ENCODE measurements at places on chromosomes 4 and X. TPM values are rescaled to one million over a fixed set of nuclear protein-coding genes. Genes with fewer than 3 reads are reported as not detected.

Gene NIPAL1
- 0.48 TPM for total RNA-seq

DNA sequence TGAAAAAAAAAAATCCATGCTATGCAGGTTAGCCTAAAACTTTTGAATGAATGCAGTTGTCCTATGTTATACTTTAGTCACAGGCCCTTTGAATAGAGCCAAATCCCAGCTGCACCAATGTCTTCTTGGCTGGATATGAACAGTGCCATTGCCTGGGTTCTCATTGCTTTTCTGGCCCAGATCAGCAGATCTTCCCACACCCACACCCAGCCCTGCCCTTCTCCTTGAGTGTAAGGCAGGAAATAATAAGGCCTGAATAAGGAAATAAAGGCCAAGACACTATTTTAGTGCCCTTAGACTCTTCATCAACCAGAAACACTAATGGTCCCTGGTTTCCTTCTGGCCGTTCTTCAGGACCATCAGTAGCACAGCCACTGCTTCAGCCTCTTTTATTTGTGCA is 66.6 kb downstream of the USP38 start:
- no peak overlapping the region for H3K4me3 ChIP-seq
- H3K27me3 ChIP-seq, result no peaks in the 10 kb centered on the region
- no peak for DNase-seq
- no peaks in the 10 kb centered on the region for H3K36me3 ChIP-seq

Gene NALF2
- not detected for total RNA-seq

DNA sequence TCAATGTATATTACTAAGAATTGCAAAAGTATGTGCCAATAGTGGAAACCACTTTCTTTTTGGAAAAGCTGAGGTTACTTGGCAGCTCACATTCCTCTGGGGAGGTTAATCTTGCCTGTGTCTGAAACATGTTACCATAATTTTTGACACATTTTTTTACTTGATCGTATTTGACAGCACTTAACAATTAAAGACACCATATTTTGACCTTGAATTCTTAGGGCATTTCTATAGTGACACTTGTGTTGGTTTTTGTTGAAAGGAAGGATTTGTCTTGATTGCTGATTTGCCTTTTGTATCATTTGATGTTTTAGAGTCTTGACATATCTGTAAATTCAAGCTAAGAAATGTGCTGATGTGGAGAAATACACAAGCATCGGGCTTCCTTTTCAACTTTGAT is 2135.5 kb downstream of the PCDH7 start:
- no peak overlapping the region for H3K27ac ChIP-seq
- H3K4me1 ChIP-seq, result peaks cover 6% of the 10 kb centered on the region
- no peak overlapping the region for H3K4me3 ChIP-seq

- peak overlapping the region; percentile 23 for H3K4me3 ChIP-seq
- peaks cover 60% of the 10 kb centered on the region for H3K4me1 ChIP-seq
- peaks cover 11% of the 10 kb centered on the region for H3K36me3 ChIP-seq
- DNase-seq, result no peak
- peak overlapping the region; percentile 94 for H3K27ac ChIP-seq
Observed at GRCh38 chr4:76198411-76199237, 15.0 kb downstream of the SCARB2 start.

- no peak overlapping the region for H3K27ac ChIP-seq
- no peak overlapping the region for H3K4me3 ChIP-seq
- no peaks in the 10 kb centered on the region for H3K27me3 ChIP-seq
- peaks cover 3% of the 10 kb centered on the region for H3K36me3 ChIP-seq
- no peak for DNase-seq
Observed at GRCh38 chrX:103212749-103213457, 2.0 kb upstream of the BEX4 start.

Gene EXOC1L
- not detected for total RNA-seq

DNA sequence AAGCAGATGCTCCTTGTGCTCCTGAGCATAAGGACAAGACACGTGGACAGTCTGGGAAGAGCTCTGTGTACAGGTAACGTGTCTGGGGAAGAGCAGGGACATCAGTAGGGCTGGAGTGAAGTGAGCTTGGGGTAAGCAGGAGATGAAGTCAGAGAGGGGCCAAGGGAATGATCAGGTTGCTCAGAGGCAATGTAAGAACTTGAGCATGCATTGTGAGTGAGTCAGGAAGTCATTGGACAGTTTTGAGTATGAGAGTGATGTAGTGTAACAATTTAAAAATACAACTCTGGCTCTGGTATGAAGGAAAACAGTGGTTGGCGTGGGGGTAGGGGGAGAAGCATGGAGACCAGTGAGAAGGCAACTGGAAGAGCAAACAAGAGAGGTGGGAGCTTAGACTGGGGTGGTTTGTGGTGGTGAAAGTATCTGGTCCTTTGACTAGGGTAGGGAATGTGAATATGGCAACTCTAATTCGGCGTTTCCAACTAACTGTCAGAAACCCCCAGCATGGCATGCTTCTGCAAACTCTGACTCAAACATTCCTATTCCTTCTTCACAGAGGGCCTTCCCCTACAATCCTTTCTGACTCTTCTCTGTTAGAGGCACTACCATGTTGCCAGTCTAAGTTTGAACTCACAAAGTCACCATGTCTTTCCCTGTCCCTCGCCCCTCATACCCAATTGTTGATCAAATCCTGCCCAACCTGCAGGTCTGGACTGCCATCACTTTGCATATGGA is 57.2 kb downstream of the STBD1 start:
- peaks cover 10% of the 10 kb centered on the region for H3K4me1 ChIP-seq
- DNase-seq, result no peak
- no peak overlapping the region for H3K4me3 ChIP-seq

- no peak overlapping the region for H3K27ac ChIP-seq
- peaks cover 1% of the 10 kb centered on the region for H3K36me3 ChIP-seq
- H3K4me1 ChIP-seq, result peaks cover 8% of the 10 kb centered on the region
- no peak for DNase-seq
- no peak overlapping the region for H3K4me3 ChIP-seq
Observed at GRCh38 chr4:73272816-73273215, 14.2 kb upstream of the ANKRD17 start.

Gene FAM47A
- not detected for total RNA-seq

Gene UGT2B10
- not detected for total RNA-seq

DNA sequence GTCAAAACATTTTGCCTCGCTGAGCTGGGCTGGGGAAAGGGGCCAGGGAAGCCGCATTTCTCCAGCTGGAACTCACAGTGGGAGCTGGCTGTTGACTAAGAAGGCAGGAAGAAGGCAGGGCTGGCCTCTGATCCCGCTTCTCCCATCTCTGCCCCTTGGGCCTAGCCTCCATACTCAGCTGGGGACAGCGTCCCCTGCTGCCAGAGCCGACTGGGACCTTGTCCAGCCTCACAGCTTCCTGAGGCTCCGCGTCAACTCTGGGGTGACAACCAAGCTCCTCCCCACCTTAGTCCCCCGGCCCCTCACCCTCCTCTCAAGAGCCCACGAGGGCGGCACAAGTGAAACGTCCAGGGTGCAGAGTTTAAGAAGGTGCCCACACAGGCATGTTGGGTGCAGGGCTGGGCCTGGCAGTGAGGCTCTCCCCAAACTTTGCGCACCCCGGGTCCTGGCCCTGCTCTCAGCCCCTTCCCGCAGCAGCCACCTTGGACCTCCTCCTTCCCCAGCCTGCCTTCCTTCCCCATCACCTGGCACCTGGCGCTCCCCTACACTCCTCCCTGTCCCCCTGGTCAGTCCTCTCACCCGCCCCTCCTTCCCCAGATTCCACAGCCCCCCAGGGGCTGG is 100.8 kb downstream of the PSAPL1 start:
- peak; percentile 69 for DNase-seq
- H3K36me3 ChIP-seq, result peaks cover 2% of the 10 kb centered on the region

Gene GAGE2A
- not detected for total RNA-seq

DNA sequence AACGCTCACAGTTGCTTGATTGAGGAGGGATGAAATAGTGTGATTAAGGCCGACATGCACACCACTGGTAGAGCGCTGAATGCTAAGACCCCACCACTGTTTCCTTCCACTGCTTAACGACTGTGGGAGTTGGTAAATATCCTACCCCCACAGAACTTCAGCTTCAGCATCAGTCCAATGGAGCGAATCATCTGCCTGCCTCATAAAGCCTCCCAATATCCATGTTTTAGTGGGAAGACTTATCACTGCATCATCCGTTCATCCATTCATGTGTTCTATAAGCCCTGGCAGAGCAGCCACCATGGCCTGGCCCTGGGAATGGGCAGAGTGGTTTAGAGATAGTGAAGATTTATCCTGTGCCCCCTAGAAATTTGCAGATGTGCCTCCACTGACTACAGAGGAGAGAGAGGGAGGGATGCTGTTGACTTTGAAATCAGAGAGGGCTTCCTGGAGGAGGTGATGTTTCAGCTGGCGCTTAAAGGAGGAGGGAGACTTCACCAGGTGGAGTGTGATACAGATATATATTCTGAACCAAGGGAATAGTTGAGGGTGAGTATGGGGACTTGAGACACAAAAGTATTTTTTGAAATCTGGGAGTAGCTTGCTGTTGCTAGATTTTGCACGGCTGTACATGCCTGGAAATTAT is 71.9 kb upstream of the STX18 start:
- peaks cover 2% of the 10 kb centered on the region for H3K36me3 ChIP-seq
- peaks cover 3% of the 10 kb centered on the region for H3K4me1 ChIP-seq
- peaks cover 1% of the 10 kb centered on the region for H3K27me3 ChIP-seq
- H3K4me3 ChIP-seq, result no peak overlapping the region

DNA sequence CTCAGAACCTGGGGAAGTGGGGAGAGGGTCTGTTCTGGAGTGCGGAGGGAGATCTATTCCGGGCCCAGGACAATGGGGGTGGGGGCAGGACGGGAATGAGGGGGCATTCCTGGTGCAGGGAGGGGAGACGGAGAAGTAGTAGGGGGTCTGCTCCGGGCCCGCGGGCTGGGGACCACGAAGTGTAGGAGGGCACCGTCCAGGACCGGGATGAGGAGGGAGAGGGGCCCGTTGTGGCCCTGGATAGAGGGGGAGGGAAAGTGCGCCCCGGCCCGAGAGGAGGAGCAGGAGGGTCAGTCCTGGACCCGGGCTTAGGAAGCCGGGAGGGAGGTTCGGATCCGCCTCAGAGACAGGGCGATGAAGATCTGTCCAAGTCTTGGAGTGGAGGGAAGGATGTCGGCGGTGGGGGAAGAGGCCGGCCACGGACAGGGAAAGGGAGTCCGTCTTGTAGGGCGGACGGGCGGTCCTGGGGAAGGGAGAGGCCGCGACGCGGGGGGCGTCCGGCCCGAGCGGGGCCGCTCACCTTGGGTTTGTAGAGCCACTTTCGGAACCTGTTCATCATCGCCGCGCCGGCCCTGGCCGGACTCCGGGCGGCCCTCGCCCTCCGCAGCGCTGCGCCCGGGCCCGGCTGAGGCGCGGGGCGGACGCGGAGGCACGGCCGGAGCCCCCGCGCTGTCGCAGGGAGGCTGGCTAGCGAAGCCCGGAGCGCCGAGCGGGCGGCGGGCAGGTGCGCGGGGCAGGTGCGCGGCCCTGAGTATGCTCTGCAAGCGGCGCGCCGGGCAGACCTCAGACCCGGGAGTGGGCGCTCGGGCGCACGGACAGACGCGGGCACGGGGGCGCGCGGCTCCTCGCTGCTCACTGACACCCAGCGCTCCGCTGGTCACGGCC is at the start of gene ZFYVE28:
Gene ZFYVE28, minus strand, starts transcription at position 881 of the 885 bp plus-strand sequence. Its CDS starts 322 bp downstream, at position 559.
- peak within 1 kb of the TSS; percentile 76 for H3K27ac ChIP-seq
- H3K4me1 ChIP-seq, result peaks cover 32% of the 10 kb centered on the region
- peaks cover 43% of the 10 kb centered on the region for H3K27me3 ChIP-seq
- peaks cover 3% of the 10 kb centered on the region for H3K36me3 ChIP-seq
- peak within 1 kb of the TSS; percentile 83 for H3K4me3 ChIP-seq

DNA sequence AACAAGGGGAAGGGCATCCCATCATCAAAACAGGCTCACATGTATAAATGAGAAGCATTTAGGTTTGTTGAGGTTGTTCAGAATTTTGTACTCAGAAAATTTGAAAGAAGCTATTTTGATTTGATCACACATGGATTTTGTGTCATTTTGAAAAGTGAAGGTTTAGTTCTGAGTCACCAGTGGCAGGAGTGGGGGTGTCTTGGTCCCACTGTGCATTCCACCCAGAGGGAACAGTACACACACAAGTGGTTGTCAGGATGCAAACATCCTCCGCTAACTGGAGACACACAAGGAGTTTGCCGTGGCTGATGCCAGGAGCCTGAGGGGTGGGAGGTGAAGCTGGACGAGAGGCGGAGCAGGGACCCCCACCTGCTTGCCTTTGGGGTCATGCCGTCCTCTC is 198.2 kb upstream of the PSAPL1 start:
- no peak for DNase-seq
- H3K36me3 ChIP-seq, result no peaks in the 10 kb centered on the region
- peaks cover 30% of the 10 kb centered on the region for H3K27me3 ChIP-seq
- no peak overlapping the region for H3K27ac ChIP-seq
- H3K4me1 ChIP-seq, result peaks cover 16% of the 10 kb centered on the region

All from chondrocyte (in vitro differentiated cells).